ENCODE measurements at places on chromosomes 1 and 21.

DNA sequence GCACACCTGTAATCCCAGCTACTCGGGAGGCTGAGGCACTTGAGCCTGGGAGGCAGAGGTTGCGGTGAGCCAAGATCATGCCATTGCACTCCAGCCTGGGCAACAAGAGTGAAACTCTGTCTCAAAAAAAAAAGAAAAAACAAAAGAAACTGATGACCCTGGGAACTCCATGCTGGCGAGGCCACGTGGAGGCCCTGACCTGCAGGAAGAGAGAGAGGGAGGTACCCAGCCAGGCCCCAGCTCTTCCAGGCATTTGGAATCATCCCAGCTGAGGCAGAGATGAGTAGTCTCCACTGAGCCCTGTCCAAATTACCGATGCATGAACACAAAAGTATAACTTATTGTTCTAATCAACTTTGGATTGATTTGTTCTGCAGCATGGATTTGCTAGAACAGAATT lies 132.0 kb upstream of the ZBTB40 start:
- DNase-seq: no peak

GRCh38 chr1:227928811-227929375 lies 18.8 kb downstream of the WNT9A start:
- DNase-seq: no peak

DNA sequence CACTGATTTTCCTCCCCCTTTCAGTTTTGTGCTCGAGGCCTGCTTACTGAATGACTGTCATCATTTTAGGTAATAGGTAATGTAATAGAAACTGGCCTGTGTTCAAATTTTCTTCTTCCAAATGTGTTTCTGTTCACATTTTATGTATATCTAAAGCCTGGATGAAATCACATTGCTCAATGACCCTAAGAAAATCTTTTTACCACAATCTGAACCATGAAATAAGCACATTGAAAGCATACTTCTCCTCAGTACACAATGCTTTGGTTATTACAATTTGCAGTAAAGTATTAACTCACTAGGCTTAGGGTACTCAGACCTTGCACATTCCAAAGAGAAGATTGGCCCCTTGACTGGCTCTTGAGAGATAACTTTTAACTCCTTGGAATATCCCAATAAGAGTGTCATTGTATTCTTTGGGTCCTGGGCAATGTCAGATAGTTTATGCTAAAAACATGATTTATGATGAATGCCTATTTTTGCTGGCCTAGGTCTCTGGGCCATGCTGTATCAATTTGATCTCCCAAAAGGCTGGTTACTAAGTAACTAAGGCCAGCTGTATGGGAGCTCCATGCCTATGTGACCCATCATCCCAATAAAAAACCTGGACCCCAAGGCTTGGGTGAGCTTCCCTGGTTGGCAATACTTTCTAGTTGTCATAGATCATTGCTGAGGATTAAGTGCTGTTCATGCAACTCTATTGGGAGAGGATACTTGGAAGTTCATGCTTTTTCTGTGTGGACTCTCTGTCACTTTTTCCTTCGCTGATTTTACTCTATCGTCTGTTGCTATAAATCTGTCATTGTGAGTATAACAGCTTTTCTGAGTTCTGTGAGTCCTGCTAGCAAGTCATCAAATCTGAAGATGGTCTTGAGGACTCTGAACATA lies 293.9 kb downstream of the GRIK1 start:
- DNase-seq: no peak

GRCh38 chr1:73382966-73383365 lies 815.0 kb downstream of the LRRIQ3 start:
- no peak for DNase-seq

DNA sequence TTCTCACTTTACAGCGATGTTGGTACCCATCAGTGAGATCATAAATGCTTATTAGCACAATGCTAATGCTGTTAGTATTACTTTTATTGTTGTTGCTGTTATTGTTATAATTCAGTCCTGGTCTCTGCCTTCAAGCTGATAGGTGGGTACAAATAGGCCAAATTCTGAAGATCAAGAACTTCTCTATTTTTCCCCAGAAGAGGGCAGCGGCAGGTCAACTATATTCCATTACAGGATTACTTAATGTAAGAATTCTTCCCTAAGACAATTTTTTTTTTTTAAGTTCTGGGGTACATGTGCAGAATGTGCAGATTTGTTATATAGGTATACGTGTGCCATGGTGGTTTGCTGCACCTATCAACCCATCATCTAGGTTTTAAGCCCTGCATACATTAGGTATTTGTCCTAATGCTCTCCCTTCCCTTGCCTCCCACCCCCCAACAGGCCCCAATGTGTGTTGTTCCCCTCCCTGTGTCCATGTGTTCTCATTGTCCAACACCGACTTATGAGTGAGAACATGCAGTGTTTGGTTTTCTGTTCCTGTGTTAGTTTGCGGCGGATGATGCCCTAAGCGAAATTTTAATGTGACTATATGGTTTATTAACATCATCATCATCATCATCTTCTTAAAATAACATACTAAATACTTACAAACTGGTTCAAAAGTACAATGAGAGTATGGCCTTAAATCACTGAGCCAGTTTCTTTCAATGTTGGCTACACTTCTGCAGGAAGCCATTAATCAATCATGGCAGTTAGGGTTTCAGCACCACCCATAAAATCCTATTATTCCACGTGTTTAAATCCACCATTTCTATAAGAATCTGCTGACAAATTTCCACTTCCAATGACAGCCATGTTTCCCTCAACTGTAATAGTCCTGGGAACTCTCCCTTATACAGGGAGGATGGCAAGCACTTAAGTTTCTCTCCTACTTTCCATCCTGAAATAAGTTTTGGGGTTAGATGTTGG lies 19.2 kb downstream of the SLC19A2 start:
- peak; percentile 29 for DNase-seq

DNA sequence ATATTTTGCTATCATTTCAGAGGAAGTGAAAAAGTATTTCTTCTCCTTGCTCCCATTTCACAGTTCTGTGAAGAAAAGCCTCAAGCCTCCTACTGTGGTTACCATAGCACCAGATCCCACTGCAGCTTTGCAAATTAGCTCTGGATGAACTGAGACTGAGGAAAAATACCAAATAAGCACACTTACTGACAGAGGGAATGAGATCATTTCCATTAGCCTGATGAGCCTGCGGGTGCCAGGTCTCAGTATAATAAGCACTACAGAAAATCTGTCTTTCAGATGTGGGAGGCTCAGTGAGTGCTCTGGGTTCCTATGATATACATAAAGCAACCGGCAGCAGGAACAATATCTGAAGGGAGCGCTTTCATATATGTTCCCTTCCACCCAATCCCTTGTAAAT lies 21.4 kb downstream of the XKR8 start:
- DNase-seq: no peak

DNA sequence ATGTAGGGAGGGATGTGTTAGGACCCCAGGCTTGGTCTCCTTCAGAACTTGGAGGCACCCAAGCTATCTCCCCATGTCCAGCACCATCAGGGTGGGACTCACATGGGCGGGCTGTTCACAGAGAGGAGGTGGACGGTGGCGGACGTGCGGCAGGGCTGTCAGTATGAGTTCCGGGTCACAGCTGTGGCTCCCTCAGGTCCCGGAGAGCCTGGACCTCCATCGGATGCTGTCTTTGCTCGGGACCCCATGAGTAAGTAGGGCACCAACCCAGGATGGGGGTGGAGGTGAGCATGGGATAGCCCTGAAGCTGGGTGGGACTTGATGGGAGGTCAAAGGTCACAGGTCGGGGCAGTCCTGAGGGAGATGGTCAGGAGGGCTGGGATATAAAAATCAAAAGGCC lies 27.8 kb downstream of the IGFN1 start:
- no peak for DNase-seq

DNA sequence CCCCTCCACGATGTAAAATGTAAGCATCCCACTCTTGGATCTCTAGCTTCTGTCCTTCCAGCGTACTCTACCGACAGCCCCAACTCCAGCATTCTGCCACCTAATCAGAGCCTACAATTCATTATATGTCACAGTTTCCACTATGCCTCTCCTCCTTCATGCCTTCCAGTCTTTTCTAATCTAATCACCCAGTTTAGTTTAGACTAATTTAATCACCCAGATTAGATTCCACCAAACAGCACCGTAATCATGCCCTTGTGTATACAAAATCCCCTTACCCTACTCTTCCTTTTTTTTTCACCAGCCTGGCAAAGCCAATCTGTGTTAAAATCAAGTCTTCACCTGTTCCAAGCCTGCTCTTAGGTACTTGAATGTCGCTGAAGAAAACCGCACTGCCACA lies 49.8 kb upstream of the KANK4 start:
- DNase-seq: no peak

DNA sequence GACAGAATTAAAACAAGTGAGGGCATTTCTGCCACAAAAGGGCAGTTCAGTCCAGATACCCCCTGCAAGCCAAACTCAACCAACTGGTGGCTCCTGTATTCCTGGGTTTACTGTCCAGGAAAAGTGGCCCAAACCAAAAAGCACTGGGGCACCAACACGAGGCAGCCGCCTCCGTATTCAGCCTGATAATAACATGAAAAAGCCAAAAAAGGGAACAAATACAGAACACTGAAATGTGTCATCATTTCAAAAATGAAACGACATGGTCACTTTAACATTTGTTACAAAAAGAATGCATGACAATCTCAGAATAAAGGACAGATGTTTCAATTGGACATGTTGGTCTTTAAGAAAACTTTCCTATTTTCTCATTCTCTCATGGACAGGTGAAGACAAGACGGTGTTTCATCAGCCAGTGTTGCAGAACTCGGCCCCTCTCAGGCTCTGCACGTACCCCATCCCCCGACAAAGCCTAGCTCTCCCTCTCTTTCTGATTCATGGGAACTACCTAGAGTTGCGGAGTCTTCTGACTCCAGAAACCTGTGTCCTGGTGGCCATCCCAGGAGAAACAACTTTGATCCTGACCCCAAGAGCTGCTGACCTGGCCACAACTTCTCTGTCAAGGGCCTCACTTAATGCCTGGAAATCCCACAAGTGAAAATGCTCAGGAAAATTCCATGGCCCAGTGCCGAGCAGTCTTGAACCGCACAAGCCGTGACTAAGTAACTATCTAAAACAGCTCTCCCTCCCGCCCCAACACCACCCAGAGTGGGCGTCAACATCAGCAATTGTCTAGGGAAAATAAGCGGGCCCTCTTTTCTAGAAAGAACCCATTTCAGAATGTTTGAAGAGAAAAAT lies 27.1 kb downstream of the ZBTB17 start:
- DNase-seq: no peak

DNA sequence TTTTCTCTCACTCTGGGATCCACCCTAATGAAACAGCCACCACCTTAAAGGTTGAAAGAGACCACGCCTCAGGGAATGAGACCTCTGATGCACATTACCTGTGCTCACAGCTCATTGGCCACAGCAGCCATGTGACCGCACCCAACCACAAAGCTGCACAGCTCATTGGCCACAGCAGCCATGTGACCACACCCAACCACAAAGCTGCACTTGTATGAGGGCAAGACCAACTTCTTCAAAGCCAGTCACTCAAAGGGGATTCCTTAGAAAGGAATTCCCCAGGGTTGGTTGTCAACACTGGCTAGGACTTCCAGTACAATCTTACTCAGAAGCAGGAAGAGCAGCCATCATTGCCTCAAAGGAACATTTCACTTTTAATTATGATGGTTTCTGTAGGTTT lies 43.6 kb upstream of the PDE9A start:
- DNase-seq: no peak

GRCh38 chr1:211099393-211099792 lies 34.6 kb downstream of the KCNH1 start:
- DNase-seq: no peak

DNA sequence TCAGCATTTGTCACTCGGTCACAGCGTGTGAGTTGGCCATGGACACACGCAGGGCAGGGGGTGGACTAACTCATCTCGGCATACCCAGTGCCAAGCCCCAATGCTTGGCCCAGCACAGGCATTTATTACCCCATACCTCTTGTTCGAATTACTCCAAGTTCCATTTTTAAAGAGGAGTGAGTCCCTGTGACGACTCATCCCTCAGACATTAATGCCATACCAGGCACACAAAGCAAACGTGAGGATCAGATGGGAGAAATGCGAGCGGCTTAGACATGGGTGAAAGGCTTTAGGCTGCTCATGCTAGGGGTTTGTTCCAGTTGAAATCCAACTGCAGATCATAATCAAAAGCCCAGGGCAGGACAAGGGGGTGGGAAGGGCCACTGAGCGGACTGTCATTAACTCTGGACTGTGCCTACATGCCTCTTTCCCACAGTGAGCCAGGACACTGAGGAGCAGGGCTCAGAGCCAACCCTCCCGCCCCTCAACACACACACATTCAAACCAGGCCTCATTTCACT lies 118.5 kb upstream of the NGF start:
- no peak for DNase-seq

DNA sequence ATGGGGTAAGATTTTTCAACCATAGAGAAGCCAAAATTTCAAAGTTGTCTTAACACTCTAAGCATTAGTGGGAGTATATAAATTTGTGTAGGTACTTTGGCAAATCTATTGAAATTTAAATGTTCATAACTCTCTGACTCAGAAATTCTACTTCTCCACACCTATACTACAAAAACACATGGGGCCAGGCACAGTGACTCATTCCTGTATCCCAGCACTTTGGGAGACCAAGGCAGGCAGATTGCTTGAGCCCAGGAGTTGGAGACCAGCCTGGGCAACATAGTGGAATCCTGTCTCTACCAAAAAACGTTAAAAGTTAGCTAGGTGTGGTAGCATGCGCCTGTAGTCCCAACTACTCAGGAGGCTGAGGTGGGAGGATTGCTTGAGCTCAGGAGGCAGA lies 41.3 kb upstream of the RAVER2 start:
- no peak for DNase-seq

DNA sequence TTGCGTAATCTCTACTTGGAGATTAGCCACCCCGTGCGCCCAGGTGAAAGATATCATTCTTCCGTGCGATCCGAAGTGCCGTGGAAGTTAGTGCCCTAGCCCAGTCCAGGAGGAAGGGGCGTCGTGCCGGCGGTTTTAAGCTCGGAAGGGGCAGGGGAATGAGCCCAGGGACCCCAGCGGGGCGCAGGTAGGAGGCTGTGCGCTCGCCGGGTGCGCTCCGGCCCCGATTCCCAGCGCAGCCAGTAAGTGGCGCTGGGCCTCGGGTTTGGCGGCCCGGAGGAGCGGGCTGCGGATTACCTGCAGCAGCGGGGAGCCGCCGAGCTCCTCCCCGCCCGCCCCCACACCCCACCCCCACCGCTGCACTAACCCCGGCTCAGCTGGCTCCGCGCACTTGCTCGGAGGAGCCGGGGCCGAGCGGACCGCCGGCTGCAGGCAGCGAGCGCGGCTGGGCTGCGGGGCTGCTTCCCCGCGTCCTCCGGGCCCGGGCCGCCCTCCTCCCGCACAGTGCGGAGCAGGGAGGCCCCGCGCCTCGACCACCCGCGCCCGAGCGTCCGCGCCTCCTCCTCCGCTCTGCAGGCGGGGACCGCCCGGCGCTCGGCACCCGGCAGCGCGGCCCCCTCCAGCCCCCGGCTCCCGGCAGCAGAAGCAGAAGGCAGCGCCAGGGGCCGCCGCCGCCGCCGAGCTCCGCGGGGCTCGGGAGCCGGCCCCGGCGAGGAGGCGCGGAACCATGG lies at the start of gene RYR2:
Gene RYR2 (plus strand): TSS at position 390 of the 731 bp plus-strand sequence. CDS start 338 bp downstream, at position 728.
- no peak for DNase-seq

- DNase-seq: no peak
Observed at GRCh38 chr1:151944126-151944856, 35.0 kb upstream of the THEM4 start.

- no peak for DNase-seq
Observed at GRCh38 chr21:39011911-39012310, 171.3 kb downstream of the PSMG1 start.

- DNase-seq: no peak
Observed at GRCh38 chr1:25643929-25644328, 27.3 kb downstream of the MAN1C1 start.
